Airway epithelial cell (primary cell): ENCODE measurements at places on chromosomes 3 and 15. TPM values are rescaled to one million over a fixed set of nuclear protein-coding genes. Genes with fewer than 3 reads are reported as not detected.

The GATA2 gene
- not detected in 2 replicates for total RNA-seq

The IMP3 gene
- 139 and 210 TPM in 2 replicates for total RNA-seq

The EPHB1 gene
- not detected in 2 replicates for total RNA-seq

The HOMER2 gene
- 50.9 and 56.5 TPM in 2 replicates for total RNA-seq

The CD86 gene
- total RNA-seq, result 0.21 TPM in 1 of 2 replicates, not detected in the other

The IFT80 gene
- 16.3 and 26.4 TPM in 2 replicates for total RNA-seq

The GP9 gene
- not detected in 2 replicates for total RNA-seq

The LRRC34 gene
- total RNA-seq, result 0.51 and 0.85 TPM in 2 replicates

The LRRN1 gene
- 1.4 and 2.3 TPM in 2 replicates for total RNA-seq

The GOLGA8G gene
- not detected in 2 replicates for total RNA-seq

The TRAT1 gene
- not detected in 2 replicates for total RNA-seq

The LRTM1 gene
- total RNA-seq, result not detected in 2 replicates

The C3orf70 gene
- under 0.01 TPM in 1 of 2 replicates, not detected in the other for total RNA-seq

The TRANK1 gene
- total RNA-seq, result 0.60 and 0.78 TPM in 2 replicates

The CHAC1 gene
- total RNA-seq, result 5.9 and 10.5 TPM in 2 replicates

The SCG5 gene
- total RNA-seq, result 1.3 and 4.4 TPM in 2 replicates

The RHCG gene
- total RNA-seq, result 274 and 296 TPM in 2 replicates

The CLSTN2 gene
- under 0.01 TPM in 1 of 2 replicates, not detected in the other for total RNA-seq

The RPL29 gene
- total RNA-seq, result 2,241 and 2,349 TPM in 2 replicates

The COL6A6 gene
- total RNA-seq, result not detected in 2 replicates

The PRR20G gene
- total RNA-seq, result not detected in 2 replicates

The ZCWPW2 gene
- total RNA-seq, result 0.14 and 1.7 TPM in 2 replicates

The C3orf20 gene
- total RNA-seq, result not detected in 2 replicates

The ENTPD3 gene
- total RNA-seq, result 8.8 and 13.0 TPM in 2 replicates

The DUOX2 gene
- total RNA-seq, result 0.70 and 0.99 TPM in 2 replicates

The CD276 gene
- total RNA-seq, result 82.4 and 83.8 TPM in 2 replicates

The NRROS gene
- total RNA-seq, result 0.07 and 0.33 TPM in 2 replicates

The HRG gene
- total RNA-seq, result not detected in 2 replicates

The TMC3 gene
- total RNA-seq, result not detected in 2 replicates

The UROC1 gene
- total RNA-seq, result not detected in 2 replicates

The PGBD4 gene
- 0.23 and 0.63 TPM in 2 replicates for total RNA-seq

The CELSR3 gene
- 0.60 and 1.1 TPM in 2 replicates for total RNA-seq

The GOLGA8Q gene
- total RNA-seq, result not detected in 2 replicates

The PLS1 gene
- 11.1 and 18.2 TPM in 2 replicates for total RNA-seq

The SERINC4 gene
- total RNA-seq, result 0.19 TPM in 1 of 2 replicates, not detected in the other

The SLC9A9 gene
- total RNA-seq, result 1.8 and 4.2 TPM in 2 replicates

The CAMP gene
- not detected in 2 replicates for total RNA-seq

The COL6A5 gene
- not detected in 2 replicates for total RNA-seq

The SNURF gene
- 1.8 and 2.0 TPM in 2 replicates for total RNA-seq

The STRIT1 gene
- total RNA-seq, result not detected in 2 replicates
